ENCODE measurements at places on chromosomes 6 and 20.

DNA sequence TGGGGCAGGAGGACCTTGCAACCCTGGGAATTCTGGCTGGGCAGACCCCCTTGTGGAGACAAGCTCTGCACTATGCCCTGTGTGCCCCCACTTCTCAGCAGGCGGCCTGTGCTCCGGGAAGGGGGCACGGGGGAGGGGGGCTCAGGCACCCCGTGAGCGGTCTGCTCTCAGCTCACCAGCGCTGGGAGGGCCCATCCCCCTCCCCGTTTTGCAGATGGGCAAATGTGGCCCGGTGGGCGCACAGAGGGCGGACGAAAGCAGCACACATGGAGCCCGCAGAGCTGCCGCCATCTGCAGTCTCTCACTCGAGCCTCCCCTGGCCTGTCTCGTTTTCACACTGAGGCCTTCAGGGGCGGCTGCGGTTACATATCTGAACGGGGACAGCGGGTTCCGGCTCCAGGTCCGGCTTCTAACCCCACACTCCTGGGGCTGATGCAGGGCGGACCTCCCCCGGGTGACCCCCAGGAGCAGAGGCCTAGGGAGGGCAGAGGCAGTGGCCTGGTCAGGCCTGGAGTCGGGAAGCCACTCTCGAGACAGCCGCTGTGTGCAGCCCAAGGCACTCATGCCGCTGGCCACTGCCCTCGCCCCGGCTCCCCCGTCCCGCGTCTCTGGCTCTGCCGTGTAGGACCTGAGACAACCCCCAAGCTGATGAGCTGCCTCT lies 13.9 kb downstream of the CHRNA4 start:
- no peaks in the 10 kb centered on the region for H3K4me1 ChIP-seq
- peaks cover 77% of the 10 kb centered on the region for H3K27me3 ChIP-seq
- no peak overlapping the region for H3K4me3 ChIP-seq
- DNase-seq: no peak

- H3K27me3 ChIP-seq: no peaks in the 10 kb centered on the region
- H3K36me3 ChIP-seq: no peaks in the 10 kb centered on the region
- H3K4me1 ChIP-seq: no peaks in the 10 kb centered on the region
- no peak overlapping the region for H3K4me3 ChIP-seq
- no peak overlapping the region for H3K27ac ChIP-seq
- no peak for DNase-seq
Measured at GRCh38 chr6:21317642-21318041, 275.9 kb upstream of the SOX4 start.

- no peak for DNase-seq
- H3K27me3 ChIP-seq: no peaks in the 10 kb centered on the region
- H3K4me1 ChIP-seq: peaks cover 15% of the 10 kb centered on the region
- H3K27ac ChIP-seq: no peak overlapping the region
- H3K4me3 ChIP-seq: no peak overlapping the region
Measured at GRCh38 chr6:159983641-159984080, 14.8 kb downstream of the IGF2R start.

GRCh38 chr20:22217712-22218352 lies 366.5 kb downstream of the FOXA2 start:
- no peak overlapping the region for H3K27ac ChIP-seq
- no peaks in the 10 kb centered on the region for H3K4me1 ChIP-seq
- DNase-seq: no peak
- peaks cover 79% of the 10 kb centered on the region for H3K27me3 ChIP-seq
- H3K36me3 ChIP-seq: no peaks in the 10 kb centered on the region

- H3K27ac ChIP-seq: peak overlapping the region; percentile 91
- H3K4me1 ChIP-seq: peaks cover 39% of the 10 kb centered on the region
- 0 out of 2 replicates have a peak, but pooled peaks cover 9% of the 10 kb centered on the region for H3K36me3 ChIP-seq
- DNase-seq: peak; percentile 99
- peak overlapping the region; percentile 35 for H3K4me3 ChIP-seq
- no peaks in the 10 kb centered on the region for H3K27me3 ChIP-seq
Measured at GRCh38 chr6:140462453-140463311, 1088.2 kb upstream of the CITED2 start.

- no peaks in the 10 kb centered on the region for H3K36me3 ChIP-seq
- no peaks in the 10 kb centered on the region for H3K4me1 ChIP-seq
- DNase-seq: no peak
- H3K4me3 ChIP-seq: no peak overlapping the region
- H3K27ac ChIP-seq: no peak overlapping the region
- H3K27me3 ChIP-seq: peaks cover 88% of the 10 kb centered on the region
Measured at GRCh38 chr20:57147185-57147584, 119.3 kb downstream of the BMP7 start.

DNA sequence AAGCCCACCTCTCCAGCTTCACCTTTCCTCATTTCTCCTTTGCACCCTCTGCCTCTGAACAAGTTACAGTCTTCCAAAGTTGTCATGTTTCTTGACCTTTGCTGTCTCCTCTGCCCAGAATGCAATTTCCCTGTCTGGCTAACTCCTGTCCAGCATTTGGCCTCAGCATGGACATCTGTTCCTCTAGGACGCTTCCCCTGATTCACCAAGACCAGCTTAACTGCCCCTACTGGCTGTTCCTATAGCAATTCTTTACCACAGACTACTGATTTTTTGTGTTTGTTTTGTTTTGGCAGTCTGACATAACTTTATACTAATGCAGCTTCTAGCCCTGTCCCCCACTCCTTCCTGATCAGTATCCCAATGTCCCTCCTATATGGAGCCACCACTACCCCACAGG lies 13.4 kb downstream of the GNL1 start:
- no peak overlapping the region for H3K4me3 ChIP-seq
- H3K27ac ChIP-seq: no peak overlapping the region
- peaks cover 6% of the 10 kb centered on the region for H3K4me1 ChIP-seq
- H3K27me3 ChIP-seq: no peaks in the 10 kb centered on the region

GRCh38 chr6:44278774-44279697 lies 8.8 kb downstream of the TMEM151B start:
- no peak overlapping the region for H3K4me3 ChIP-seq
- no peaks in the 10 kb centered on the region for H3K4me1 ChIP-seq
- H3K36me3 ChIP-seq: no peaks in the 10 kb centered on the region
- DNase-seq: no peak
- H3K27me3 ChIP-seq: peaks cover 40% of the 10 kb centered on the region
- H3K27ac ChIP-seq: no peak overlapping the region

DNA sequence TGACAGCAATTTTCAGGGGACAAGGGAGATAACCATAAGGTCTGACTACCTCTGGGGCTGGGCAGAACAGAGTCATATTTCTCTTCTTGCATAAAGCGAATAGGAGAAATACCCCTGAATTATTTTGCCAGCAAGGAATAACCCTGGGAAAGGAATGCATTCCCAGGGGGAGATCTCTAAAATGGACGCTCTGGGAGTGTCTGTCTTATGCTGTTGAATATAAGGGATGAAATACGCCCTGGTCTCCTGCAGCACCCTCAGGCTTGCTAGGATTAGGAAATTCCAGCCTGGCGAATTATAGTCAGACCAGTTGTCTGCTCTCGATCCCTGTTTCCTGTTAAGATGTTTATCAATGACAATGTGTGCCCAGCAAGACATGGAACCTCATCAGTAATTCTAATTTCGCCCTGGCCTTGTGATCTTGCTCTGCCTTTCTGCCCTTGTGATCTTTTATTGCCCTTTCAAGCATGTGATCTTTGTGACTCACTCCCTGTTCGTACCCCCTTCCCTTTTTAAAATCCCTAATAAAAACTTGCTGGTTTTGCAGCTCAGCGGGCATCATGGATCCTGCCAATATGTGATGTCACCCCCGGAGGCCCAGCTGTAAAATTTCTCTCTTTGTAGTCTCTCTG lies 221.6 kb upstream of the HS3ST5 start:
- no peaks in the 10 kb centered on the region for H3K27me3 ChIP-seq
- no peak for DNase-seq
- H3K4me3 ChIP-seq: no peak overlapping the region
- H3K4me1 ChIP-seq: no peaks in the 10 kb centered on the region
- no peaks in the 10 kb centered on the region for H3K36me3 ChIP-seq

DNA sequence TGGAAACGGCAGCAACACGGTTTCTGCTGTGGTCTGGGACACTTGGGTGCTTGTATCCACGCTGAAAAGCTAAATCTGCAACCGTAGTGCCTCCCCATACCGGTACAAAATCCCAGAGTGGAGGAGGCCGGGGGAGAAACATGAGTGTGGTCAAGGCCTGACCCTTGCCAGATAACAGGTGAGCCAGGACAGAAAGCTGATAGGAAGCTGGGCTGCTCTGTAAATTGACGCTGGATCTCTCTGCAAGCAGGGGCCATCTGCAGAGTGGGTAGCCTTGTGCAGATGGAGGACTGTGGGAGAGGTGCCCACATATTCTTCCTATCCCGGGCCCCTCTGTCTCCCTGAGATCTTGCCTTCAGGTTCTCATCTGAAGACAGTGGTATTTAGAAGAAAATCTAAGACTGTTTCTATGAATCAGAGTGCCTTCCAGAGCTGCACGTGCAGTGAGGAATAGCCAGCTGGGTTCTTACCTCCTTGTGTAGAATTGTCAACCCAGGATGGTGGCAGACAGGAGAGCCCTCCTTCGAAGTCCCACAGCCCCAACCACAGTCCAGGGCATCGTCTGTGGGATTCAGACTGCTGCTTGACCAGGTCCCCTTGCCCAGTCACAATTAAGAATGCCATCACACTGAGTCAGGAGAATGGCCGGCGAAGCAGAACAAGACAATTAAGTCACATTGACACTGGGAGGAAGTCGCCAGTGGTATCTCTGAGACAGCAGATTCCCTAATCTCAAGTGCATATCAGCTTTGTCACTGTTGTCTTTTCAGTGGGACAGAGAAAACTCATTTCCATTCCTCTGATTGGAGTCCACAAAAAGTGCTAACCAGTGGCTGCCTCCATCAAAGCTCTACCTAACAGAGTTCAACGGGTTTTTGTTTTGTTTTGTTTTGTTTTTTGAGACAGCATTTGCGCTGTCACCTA lies 100.0 kb upstream of the RIPOR2 start:
- no peaks in the 10 kb centered on the region for H3K36me3 ChIP-seq
- no peak overlapping the region for H3K4me3 ChIP-seq
- no peaks in the 10 kb centered on the region for H3K4me1 ChIP-seq
- H3K27ac ChIP-seq: no peak overlapping the region

DNA sequence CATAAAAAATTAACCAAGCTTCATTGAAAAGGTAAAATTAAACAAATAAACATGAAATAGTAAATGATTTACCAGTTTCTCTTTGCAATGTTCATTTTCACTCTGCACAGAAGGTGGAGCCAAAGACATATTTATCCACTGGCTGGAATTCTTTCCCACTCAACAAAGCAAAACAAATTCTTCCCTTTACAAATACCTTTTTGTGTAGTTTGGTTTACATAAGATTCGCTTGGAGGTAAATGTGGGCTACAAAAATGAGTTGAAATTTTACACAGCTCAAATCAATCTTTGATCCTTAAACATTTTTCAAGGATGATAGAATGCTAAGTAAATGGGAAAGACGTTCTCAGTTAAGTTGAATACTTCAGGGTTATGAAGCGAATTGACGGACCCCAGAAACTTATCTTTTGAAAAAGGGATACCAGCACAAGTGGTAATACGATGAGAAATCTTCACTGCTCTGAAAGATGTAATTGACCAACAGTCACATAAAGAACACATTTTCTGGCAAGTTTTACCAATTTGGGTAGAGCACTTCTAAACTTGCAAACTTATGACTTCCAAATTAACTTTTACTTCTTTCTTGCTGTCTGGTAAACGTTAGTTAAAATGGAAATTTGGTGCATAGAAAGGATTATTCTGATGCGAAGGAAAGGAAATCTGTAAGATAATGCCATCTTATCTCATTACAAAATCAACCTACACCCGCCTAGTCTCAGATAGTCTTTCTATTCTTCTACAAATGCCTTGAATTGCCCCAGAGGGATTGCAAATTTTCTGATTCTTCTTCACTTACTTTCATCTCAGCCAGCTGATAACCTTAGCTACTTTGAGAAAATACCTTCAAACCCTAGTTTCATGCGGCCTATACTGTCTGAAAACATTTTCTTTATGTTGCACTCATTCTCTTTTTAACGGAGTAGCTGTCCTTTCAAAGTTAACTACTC lies 4.7 kb upstream of the GJA1 start:
- no peaks in the 10 kb centered on the region for H3K27me3 ChIP-seq
- no peak overlapping the region for H3K27ac ChIP-seq
- no peaks in the 10 kb centered on the region for H3K4me1 ChIP-seq

GRCh38 chr6:27693766-27694546 lies 218.2 kb downstream of the OR2B2 start:
- H3K27ac ChIP-seq: peak overlapping the region; percentile 79
- no peaks in the 10 kb centered on the region for H3K27me3 ChIP-seq
- H3K36me3 ChIP-seq: no peaks in the 10 kb centered on the region
- peaks cover 8% of the 10 kb centered on the region for H3K4me1 ChIP-seq

- DNase-seq: no peak
- H3K4me1 ChIP-seq: no peaks in the 10 kb centered on the region
- H3K4me3 ChIP-seq: no peak overlapping the region
- no peaks in the 10 kb centered on the region for H3K27me3 ChIP-seq
Measured at GRCh38 chr6:137494988-137495702, 951 bp upstream of the OLIG3 start.

GRCh38 chr20:46573234-46573633 lies 22.8 kb upstream of the OCSTAMP start:
- no peaks in the 10 kb centered on the region for H3K4me1 ChIP-seq
- no peak for DNase-seq
- H3K27ac ChIP-seq: no peak overlapping the region
- no peak overlapping the region for H3K4me3 ChIP-seq

- no peak for DNase-seq
- H3K27ac ChIP-seq: no peak overlapping the region
- H3K27me3 ChIP-seq: no peaks in the 10 kb centered on the region
- no peaks in the 10 kb centered on the region for H3K4me1 ChIP-seq
Measured at GRCh38 chr6:68978411-68978810, 343.3 kb downstream of the ADGRB3 start.

GRCh38 chr20:50039706-50040431 lies 57.1 kb downstream of the SNAI1 start:
- H3K27me3 ChIP-seq: no peaks in the 10 kb centered on the region
- no peaks in the 10 kb centered on the region for H3K36me3 ChIP-seq
- no peak overlapping the region for H3K4me3 ChIP-seq
- H3K27ac ChIP-seq: no peak overlapping the region
- peaks cover 25% of the 10 kb centered on the region for H3K4me1 ChIP-seq

GRCh38 chr6:93746892-93747291 lies 327.5 kb upstream of the EPHA7 start:
- no peak overlapping the region for H3K4me3 ChIP-seq
- no peak overlapping the region for H3K27ac ChIP-seq
- DNase-seq: no peak
- H3K4me1 ChIP-seq: no peaks in the 10 kb centered on the region
- H3K36me3 ChIP-seq: no peaks in the 10 kb centered on the region

GRCh38 chr6:73608761-73609160 lies 45.0 kb downstream of the SLC17A5 start:
- peaks cover 10% of the 10 kb centered on the region for H3K4me1 ChIP-seq
- H3K36me3 ChIP-seq: peaks cover 9% of the 10 kb centered on the region
- no peak for DNase-seq
- no peak overlapping the region for H3K27ac ChIP-seq
- H3K4me3 ChIP-seq: no peak overlapping the region

GRCh38 chr20:9520086-9520485 lies 5.7 kb downstream of the LAMP5 start:
- no peak overlapping the region for H3K27ac ChIP-seq
- H3K4me3 ChIP-seq: no peak overlapping the region
- H3K27me3 ChIP-seq: peaks cover 56% of the 10 kb centered on the region
- H3K4me1 ChIP-seq: no peaks in the 10 kb centered on the region
- no peaks in the 10 kb centered on the region for H3K36me3 ChIP-seq

- no peak overlapping the region for H3K4me3 ChIP-seq
- no peak overlapping the region for H3K27ac ChIP-seq
- H3K27me3 ChIP-seq: no peaks in the 10 kb centered on the region
- H3K4me1 ChIP-seq: no peaks in the 10 kb centered on the region
Measured at GRCh38 chr6:127567476-127567875, 9.5 kb upstream of the C6orf58 start.
